ENCODE measurements at places on chromosomes 1 and 21.

DNA sequence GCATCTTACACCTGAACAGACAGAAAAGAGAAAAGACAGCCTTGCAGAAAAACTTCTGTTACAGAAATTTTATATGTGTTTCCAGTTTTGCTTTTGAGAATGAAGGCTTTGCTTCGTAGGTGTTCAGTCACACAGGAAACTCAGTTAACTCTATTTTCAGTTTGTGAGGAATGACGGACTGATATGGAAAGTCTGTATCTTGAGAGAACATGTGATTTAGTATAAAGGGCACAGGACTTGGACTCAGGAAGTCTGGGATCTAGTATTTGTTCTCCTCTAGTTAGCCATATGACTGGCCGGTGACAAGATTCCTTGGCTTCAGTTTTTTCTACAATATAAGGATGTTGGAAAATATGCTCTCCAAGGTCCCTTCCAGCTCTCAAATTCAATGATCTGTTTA is 149.1 kb downstream of the OLFM3 start:
- no peak for DNase-seq

DNA sequence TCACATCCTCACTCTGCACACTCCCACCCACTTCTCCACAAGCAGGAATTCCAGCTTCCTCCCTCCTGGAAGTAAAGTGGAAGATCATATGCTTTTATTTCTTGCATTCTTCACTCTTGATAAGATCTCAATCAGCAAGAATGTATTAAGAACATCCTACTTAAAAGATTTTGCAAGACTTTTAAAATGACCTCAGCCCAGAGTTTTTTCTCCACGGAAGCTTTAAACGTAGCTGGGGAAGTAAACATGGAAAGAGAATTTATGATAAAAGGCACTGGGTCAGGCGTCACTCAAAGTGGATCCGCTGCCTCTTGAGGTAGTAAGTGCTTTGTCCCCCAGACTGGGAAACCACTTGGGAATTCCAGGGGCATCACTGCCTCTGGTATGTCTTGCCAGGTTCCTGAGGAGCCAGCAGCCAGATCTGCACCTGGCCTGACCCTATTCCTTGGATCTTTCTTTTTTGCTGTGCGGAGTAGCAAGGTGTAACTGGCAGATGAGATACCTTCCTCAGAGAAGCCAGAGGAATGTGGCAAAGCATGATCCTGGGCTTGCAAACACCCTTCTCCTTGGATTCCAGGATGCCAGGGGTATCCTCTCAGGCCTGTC is 33.9 kb downstream of the CDK18 start:
- no peak for DNase-seq

- no peak for DNase-seq
Observed at GRCh38 chr21:30605968-30606367, 5.1 kb downstream of the KRTAP22-1 start.

- peak; percentile 87 for DNase-seq
Observed at GRCh38 chr1:215517441-215517891, 49.6 kb upstream of the KCTD3 start.

- no peak for DNase-seq
Observed at GRCh38 chr1:208160259-208160819, 83.8 kb downstream of the PLXNA2 start.

- DNase-seq = no peak
Observed at GRCh38 chr1:202176949-202177927, 16.4 kb upstream of the LGR6 start.

GRCh38 chr1:116873680-116874271 is 35.9 kb upstream of the PTGFRN start:
- no peak for DNase-seq

DNA sequence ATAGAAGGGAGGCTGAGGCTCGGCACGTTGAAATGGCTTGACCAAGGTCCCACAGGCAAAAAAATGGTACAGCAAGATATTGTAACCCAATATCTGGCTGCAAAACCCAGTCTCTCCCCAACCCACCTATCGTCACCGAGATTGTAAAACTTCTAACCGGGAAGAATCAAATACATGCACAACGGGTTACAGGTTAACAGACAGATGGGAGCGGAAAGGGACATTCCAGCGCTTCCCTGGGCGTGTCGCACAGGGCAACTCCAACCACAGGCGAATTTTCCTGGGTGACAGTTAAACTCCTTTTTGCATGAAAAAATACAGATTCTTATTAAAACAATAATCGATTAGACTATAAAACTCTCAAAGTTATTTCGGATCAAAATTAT is 31.8 kb upstream of the JUN start:
- no peak for DNase-seq

- no peak for DNase-seq
Observed at GRCh38 chr1:82818586-82818985, 1017.9 kb downstream of the ADGRL2 start.

GRCh38 chr1:110508028-110508940 is 10.7 kb downstream of the KCNA10 start:
- peak; percentile 3 for DNase-seq

DNA sequence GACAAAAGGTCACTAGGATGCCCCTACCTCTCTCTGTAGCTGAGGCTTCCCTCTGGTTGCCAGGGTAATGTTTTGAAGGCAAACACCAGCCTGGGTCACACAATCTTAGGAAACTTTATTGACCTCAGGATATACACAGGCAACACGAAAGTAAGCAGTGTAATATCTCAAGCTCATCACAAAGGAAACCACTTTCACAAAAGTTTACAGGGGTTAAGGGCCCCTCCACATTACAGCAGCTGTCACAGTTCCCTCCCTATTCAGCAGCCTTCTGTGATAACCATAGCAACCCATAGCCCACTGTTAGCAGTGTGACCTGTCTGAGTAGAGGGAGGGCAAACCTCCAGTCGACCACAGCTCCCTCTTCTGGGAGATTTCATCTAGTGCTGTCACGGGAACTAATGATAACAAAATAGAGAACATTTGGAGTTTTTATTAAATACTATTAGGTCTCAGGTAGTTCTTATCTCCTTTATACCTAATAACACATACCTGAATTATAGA is 149.8 kb downstream of the PTPRC start:
- no peak for DNase-seq
